Stimulated activated naive CD8-positive, alpha-beta T cell treated with anti-CD3 and anti-CD28 coated beads, Interleukin-15, amount 100 ng/mL, for 72 hours (primary cell): ENCODE measurements at places on chromosomes 13 and 19.

GRCh38 chr19:11486661-11487503 lies 6.0 kb upstream of the ELAVL3 start:
- DNase-seq, result no peak

GRCh38 chr19:18894254-18895037 lies 1.5 kb downstream of the CERS1 start:
- DNase-seq, result no peak

DNA sequence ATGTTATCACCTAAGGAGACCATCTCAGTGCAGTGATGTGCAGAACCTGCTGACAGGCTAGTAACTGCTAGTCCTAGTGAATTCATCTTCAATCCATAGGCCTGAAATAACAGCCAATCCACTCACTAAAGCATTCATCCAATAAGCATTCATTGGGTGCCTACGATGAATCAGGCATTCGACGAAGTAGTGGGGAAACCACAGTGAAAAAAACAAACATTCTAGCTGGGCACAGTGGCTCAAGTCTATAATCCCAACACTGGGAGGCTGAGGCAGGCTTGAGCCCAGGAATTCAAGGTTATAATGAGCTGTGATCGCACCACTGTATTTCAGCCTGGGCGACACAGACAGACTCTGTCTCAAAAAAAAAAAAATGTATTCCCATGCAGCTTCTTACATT lies 135.6 kb downstream of the RNF17 start:
- DNase-seq, result no peak

DNA sequence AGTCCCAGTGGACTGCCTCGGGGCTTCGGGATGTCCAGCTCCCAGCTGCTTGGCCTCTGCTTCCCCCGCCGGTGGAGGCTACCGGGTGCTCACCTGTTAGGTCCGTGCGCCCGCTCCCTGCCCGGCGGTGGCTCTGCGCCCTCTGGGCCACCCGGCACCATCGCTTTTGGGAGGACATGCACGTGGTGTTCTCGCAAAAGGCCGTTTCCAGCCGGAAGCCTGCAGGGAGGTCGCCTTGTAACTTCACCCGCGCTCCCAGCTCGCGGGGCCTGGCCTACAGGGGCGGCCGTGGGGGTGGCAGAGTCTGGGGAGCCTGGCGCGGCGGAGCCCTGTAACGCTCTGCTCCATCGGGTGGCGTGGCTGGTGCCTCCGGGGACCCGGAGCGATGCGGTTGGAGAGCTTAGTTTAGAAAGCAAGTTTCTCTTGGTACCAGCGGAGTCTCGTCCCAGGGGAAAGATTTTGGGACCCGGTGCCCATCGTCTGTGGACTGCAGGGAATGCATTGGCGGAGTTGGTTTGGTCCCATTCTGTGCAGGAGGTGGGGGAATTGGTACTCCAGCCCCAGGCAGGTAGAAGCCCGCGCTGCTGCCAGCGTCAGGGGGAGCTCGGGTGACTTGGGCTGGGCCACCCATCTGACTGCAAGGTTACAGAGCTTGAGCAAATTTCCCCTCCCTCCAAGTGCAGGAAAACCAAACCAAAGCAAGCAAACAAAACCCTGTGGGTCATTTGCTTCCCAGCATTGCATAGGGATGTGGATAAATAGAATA lies 673 bp downstream of the SPATA13 start:
- DNase-seq, result peak; percentile 64

DNA sequence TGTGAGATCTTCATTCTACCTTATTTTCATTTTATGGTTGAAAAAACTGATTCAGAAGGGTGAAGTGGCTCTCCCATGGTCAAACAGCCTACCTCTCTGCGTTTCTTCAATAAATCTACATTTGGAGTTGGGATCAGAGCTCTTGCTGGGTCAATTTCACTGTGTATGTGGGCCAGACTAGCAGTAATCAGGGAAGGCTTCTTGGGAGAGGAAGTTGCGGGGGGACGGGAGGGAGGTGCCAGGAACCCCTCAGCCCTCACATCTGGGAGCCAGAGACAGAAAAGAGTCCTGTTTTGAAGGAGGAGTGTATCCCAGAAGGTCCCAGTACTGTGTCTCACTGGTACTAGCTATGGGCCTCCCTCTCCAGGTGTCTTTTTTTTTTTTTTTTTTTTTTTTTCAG lies 934 bp downstream of the KXD1 start:
- DNase-seq, result no peak

GRCh38 chr19:22622901-22623840 lies 11.0 kb upstream of the ZNF492 start:
- DNase-seq, result no peak

DNA sequence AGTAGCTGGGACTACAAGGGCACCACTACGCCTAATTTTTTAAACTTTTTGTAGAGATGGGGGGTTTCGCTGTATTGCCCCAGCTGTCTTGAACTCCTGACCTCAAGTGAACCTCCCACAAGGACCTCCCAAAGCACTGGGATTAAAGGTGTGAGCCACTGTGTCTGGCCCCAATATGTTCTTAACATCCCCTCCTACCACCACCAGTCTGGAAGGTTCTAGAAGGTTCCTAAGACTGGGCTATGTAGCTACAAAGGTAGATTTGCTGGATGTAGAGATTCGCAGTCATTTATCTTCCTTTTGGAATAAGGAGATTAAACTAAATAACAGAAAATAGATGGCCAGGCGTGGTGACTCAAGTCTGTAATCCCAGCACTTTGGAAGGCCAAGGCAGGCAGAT lies 5.3 kb downstream of the HSD17B14 start:
- DNase-seq, result no peak

DNA sequence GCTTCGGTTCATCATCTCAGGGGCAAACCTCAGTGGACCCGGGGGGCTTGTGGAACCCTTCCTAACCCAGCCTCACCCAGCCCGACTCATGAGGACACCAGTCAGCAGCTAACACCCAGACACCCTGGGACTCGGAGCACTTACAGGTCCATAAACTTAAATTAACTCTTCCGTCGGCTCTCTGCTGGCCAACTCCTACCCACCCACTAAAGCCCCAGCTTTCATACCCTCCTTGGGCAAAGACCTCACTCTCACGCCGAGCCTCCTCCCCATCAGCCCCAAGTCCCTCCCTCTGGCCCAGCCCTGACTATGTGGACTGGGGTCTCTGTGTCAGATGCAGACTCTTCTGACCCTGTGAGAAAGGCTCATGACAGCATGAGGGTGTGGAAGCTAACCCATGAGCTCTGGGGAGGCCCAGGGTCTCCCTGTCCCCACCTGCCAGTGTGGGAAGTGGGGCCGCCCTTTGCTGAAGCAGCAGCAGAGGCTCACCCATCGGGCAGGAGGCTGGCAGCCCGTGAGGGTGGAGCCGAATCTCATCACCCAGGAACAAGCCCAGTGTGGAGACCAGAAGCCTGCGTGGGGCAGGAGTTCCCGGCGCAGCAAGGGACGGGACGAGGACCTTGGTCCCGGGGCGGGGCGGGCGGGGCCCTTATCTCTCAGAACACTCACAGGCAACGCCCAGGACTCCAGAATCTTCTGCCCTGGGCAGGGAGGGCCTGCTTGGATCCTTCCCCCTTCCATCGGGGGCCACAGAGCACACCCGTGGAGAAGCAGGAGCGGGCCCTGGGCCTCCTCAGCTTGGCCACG lies 19.8 kb downstream of the TCF3 start:
- DNase-seq, result no peak

DNA sequence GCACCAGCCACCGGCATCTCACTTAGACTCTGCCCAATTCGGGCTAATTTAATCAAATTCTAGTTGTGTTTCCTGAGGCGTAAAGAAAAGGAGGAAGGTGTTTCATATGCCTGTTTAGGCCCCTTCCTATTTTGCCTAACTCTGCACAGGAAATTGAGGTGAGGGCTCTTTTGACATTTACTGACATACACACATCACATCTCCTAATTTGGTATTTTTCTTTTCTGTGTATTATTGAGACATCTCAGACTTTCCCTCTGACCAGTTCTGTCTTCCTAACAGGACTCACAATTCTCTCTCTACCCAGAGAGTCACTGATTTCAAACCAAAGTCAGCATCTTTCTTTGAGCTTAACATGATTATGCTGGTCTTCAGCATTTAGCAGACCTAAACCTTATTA lies 7.9 kb downstream of the CEACAM3 start:
- no peak for DNase-seq

DNA sequence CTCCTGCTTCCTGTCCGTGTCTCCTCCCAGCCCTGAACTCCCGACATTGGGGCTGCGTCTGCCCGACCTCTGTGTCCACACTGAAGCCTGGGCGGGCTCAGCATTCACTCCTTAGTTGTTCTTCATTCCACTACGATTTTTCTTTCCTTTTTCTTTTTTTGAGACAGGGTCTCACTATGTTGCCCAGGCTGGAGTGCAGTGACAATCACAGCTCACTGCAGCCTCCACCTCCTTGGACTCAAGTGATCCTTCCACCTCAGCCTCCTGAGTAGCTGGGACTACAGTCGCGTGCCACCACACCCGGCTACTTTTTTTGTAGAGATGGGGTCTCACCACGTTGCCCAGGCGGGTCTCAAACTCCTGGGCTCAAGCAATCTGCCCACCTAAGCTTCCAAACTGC lies 23.5 kb upstream of the SIGLEC11 start:
- DNase-seq, result no peak

- DNase-seq, result no peak
These were observed 730 bp upstream of the ABCC4 start for GRCh38 chr13:95301968-95302393.

- DNase-seq, result no peak
These were observed 47.8 kb downstream of the FGF14 start for GRCh38 chr13:102354011-102354410.

GRCh38 chr13:96650301-96650886 lies 343.9 kb downstream of the OXGR1 start:
- DNase-seq, result no peak

DNA sequence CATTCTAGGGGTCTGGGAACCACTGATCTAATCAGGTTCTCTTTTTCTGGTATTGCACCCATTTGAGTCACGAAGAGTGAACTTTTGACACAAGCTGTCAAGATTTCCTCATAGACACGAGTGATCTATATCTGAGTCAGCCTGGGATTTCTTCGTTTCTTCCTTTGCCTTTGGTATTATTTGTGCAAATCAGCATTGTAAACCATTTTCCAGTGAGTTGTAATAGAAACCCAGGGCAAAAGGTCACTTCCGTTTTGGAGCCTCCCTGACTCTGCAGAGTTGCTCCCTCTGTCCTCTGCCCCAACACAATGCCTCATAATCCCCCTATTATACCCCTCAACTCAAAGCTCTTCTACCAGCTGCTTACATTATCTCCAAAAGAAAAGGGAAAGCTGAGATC lies 615.1 kb downstream of the EFNB2 start:
- no peak for DNase-seq
